Omental fat pad (tissue), 4 donors: ENCODE measurements at places on chromosomes 2 and 18. TPM values are rescaled to one million over a fixed set of nuclear protein-coding genes. Genes with fewer than 3 reads are reported as not detected.

Gene ALMS1
- total RNA-seq: 25.7 TPM

Gene EFEMP1
- total RNA-seq: 225 TPM

Gene CCDC178
- 2.8 TPM for total RNA-seq

Gene CHRND
- not detected for total RNA-seq

Gene PRKAG3
- not detected for total RNA-seq

Gene ALPI
- not detected for total RNA-seq

Gene DNAJC27
- total RNA-seq: 8.2 TPM

Gene MATN3
- 1.2 TPM for total RNA-seq

Gene ALPG
- total RNA-seq: not detected

Gene MDH1B
- total RNA-seq: not detected

Gene SLC30A3
- not detected for total RNA-seq

Gene SATB2
- 2.0 TPM for total RNA-seq

Gene SULT1C4
- 3.5 TPM for total RNA-seq

Gene TWIST2
- total RNA-seq: 96.8 TPM

Gene B3GNT7
- total RNA-seq: 12.6 TPM

Gene GTF2A1L
- not detected for total RNA-seq

Gene PLEKHM3
- 25.8 TPM for total RNA-seq

Gene NT5DC4
- 0.56 TPM for total RNA-seq

Gene RNF144A
- 18.8 TPM for total RNA-seq

Gene ZRANB3
- total RNA-seq: 3.8 TPM

Gene IL1A
- 2.2 TPM for total RNA-seq

Gene CCDC74B
- 1.4 TPM for total RNA-seq

Gene CRYGD
- not detected for total RNA-seq

Gene ITGB6
- total RNA-seq: not detected

Gene COL5A2
- 63.8 TPM for total RNA-seq

Gene SDC1
- 5.4 TPM for total RNA-seq

Gene TYW5
- 4.1 TPM for total RNA-seq

Gene POTEI
- not detected for total RNA-seq

Gene STARD6
- not detected for total RNA-seq

Gene FTCDNL1
- 4.5 TPM for total RNA-seq

Gene SLC19A3
- total RNA-seq: 150 TPM

Gene TBR1
- not detected for total RNA-seq

Gene SCYGR4
- total RNA-seq: not detected

Gene FOSL2
- total RNA-seq: 115 TPM

Gene OR6B2
- total RNA-seq: not detected

Gene CNTNAP5
- not detected for total RNA-seq

Gene FAM124B
- 5.1 TPM for total RNA-seq

Gene LBX2
- 1.0 TPM for total RNA-seq

Gene ZNF396
- 0.60 TPM for total RNA-seq

Gene LYG2
- not detected for total RNA-seq

Gene NDC80
- total RNA-seq: 0.19 TPM

Gene KRCC1
- total RNA-seq: 27.0 TPM
